ENCODE measurements at places on chromosomes 3 and 15.

- DNase-seq: peak; percentile 71
Observed at GRCh38 chr3:142853270-142854168, 35.4 kb downstream of the PCOLCE2 start.

DNA sequence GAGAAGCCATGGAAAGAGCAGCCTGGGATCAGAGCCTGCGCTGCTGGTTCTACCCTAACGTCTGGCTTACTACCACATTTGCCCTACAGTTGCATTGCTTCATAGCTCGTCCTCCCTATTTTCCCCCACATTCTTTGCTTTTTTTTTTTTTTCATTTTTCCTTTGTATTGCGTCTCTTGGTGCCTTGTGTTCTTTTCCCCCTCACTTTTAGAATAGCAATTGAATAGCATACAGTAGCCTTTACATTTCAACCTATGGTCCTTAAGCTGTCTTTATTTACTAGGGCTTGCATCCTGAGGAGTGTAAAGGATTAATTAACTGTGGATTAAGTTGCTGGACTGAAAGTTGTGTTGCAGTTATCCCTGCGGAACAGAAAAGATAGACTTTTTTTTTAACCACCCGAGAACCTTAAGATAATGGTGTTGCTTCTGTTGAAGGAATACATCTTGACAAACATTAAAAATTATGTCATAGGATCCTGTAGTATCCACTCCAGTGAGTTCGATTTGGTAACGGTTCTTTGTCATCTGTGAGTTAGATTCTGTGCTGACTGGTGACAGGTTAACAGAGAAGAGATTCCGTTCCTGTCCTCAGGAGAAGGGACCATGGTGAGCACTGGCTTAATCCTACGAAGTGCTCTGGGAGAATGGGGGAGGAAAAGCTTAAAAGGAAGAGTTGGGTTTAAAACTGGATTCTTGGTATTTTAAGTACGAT is 417.4 kb upstream of the NAALADL2 start:
- DNase-seq: peak; percentile 27

- no peak for DNase-seq
Observed at GRCh38 chr15:98439523-98439942, 208.8 kb upstream of the IGF1R start.

GRCh38 chr3:28328188-28329151 is 20.1 kb upstream of the ZCWPW2 start:
- DNase-seq: peak; percentile 15

- no peak for DNase-seq
Observed at GRCh38 chr15:100980410-100981046, 61.4 kb downstream of the LRRK1 start.

DNA sequence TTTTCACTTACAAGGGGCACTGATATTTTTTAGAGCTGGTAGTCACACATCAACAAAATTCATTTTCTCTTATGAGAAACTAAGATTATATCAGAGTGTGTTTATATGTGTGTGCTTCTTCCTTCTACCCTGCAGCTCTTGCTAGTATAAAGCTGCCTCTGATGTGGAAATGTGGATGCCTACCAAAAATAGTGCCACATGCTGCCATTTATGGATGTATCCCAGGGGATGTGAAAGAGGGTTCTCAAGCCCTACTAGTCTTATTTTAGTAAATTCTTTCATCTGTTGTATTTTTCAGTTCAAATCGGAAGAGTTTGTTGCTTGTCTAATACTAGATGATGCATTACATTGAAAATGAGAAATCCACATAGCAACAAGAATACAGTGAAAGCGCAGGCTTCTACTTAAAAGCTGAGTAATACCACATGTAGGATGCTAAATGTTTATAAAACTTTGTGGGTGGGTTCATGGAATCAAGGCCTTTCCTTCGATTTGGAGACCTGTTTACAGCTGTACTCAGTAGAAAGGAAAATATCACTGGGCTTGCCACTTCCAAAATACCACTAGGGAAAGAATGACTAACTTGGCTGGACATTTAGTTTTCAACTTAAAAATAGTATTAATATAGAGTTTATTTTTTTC is 399.2 kb downstream of the EPHA3 start:
- no peak for DNase-seq

DNA sequence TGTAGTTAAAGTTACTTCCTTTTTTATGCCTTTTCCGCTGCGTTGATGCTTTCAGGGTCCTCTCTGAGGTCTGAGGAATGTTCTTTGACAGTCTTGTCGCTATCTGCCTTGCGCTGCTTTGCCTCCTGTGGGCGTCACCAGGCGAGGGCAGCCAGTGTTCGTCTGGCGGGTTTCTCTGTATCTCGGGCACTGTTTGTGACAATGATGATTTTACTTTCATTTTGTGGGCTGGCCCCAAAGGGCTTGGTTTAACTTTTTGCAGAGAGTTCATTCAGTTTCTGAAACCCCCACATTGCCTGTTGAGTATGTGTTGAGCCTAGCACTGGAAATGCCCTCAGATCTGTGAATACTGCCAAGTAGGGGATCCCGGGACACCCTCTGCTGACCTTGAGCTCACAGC is 24.6 kb upstream of the SACM1L start:
- DNase-seq: no peak

DNA sequence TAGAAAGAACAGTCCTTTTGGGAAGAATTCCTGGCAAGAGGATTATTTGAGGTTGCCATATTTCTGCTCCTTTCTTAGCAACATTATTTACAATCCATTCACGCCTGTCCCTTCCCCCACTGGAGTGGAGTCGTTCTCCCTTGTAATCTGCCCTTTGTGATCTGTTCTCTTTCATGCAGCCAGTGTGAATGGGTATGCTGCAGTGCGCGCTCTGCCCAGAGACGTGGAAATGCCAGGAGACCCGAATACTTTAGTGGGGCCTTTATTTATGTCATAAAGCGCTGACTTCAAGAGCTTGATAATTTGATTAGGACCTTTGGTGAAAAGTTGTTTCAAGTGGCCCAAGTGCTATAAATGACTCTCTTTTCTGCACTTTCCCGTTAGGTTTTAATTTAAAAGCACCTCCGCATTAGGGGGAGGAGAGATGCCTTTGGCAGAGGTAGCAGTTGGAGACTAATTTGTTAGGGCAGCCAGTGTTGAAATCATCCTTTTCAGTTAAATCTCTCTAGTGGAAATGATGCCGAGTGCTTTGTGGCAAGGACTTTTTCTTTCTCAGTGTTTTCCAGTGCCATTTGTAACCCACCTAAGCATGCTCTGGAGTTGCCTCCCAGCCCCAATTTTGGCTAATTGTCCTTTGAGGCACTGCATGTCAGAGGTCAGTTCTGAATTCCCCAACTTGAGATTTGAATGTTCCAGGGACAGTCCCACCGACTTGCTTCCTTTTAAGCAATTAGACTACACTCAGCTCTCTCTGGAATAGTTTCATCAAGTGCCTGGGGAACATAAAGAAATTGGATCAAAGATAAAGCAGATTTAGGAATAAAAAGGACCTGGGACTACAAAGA is 52.4 kb downstream of the PSMD6 start:
- DNase-seq: no peak

DNA sequence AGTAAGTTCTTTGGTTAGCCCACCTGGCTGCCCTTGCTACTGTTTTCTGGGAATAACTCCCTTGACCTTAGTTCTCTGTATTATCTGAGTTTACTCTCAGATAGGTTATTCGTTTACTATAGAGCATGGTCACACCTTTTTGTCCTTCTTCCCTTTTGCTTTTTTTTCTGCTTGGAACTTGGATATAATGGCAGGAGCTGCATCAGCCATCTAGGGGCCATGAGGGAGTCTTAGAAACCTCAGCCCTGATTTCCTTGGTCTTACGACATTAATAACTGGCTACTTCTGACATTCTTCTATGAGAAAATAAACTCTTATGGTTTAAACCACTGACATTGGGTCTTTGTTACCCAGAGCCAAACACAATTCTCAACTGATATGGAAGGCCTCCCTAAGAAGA is 3.4 kb upstream of the SLC51B start:
- DNase-seq: no peak

GRCh38 chr15:51677021-51677420 is 4.3 kb upstream of the SCG3 start:
- DNase-seq: no peak

DNA sequence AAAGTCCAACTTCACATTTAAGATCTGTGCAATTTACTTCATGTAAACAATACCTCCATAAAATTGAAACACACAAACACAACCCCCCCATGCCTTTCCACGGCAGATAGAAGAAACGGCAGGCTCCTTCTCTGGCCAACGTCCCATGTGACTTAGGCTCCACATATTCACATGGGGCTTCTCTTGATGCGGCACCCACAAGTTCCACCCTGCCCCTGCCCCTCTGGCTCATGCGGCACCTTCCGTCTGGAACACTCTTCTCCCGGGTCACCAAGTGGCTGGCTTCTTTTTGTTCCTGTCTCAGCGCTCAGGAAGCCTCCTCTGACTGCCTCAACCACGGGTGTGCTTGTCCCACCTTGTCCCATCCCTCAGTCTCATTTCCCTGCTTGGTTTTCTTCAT is 25.6 kb downstream of the STIMATE start:
- DNase-seq: no peak

DNA sequence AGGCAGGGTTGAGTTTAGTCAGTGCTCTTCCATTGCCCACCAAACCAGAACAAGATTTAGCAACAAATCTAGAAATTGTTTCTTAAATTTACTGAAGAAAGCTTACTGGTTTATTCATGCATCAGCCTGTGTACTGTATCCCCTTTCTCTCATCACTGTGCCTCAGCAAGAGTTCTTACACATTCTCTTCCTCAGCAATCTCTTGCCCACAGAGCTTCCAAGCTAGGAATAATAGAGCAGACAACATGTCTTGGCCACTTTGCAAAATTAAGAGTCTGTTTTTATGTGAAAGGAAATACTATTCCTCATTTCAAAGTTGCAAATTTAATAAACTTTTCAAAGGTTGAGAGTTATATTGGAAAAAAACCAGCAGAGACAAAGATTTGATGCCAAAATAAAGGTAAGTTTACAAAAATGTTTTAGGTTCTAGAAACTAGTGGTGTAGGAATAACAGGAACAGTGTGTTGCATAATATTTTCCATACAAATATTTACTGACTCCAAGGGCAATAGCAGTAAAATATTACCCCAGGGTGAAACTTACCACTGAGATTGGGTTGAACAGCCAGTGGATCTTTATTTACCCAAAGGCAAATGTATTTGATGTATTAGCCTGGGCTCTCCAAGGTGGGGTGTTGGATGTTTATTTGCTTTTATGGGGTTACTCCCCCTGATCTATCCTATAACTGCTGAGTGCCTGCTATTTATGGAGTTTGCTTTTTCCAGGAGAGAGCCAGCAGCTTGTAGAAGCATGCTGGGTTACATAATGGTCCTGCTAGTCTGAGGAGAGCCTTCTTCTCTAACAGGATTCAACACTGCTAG is 276.7 kb downstream of the ADAMTSL3 start:
- no peak for DNase-seq

- DNase-seq: peak; percentile 3
Observed at GRCh38 chr3:17945018-17945798, 202.8 kb upstream of the TBC1D5 start.

DNA sequence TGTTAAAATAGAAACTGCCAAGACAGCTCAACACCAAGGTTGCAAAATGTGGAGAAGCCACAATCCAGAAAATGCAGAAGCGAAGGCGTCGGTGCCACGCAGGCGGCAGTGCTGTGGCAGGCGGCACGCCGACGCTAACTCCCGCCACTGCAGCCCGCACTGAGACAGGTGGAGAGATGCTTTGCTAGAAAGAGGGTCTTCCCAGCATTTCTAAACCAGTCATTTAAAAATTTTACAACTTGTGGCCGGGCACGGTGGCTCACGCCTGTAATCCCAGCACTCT is 23.2 kb downstream of the CYFIP1 start:
- DNase-seq: no peak

DNA sequence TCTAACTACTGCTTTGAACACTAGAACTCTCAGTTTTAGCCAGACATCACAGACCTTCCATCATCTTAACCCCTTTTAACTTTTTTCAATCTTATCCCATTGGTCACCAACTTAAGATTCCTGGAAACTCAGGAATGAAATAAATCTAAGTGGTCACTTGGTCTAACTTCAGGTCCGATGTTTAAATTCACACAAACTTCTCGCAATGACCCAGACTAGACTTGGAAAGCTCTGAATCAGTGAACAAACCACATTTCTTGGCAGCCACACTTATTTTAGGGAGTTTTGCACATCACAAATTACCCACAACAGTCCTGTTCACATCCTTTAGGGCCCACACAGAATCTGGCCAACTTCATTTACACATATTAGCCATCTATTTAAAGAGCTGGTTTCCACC is 118.9 kb downstream of the MAGI1 start:
- peak; percentile 80 for DNase-seq

GRCh38 chr3:59580499-59580898 is 530.7 kb upstream of the CFAP20DC start:
- no peak for DNase-seq

DNA sequence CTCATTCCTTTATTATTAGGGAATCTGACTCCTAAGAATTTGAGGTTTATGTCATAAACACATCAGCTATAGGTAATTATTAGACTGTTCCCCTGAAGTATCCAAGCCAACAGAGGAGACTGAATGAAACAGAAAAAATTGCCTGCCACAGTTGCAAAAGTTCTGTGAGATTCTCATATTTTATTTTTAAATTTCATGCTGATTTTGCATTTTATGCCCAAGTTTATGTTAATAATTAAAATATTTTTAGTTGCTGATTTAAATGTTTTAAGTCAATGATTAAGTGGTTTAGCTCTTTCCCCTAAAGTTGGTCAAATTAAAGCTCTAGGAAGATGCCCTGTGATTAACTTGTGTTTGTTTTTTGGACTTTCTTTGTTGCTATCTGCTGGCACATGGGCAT is 10.2 kb downstream of the SENP8 start:
- DNase-seq: no peak

- no peak for DNase-seq
Observed at GRCh38 chr15:58547628-58548307, 116.0 kb downstream of the LIPC start.

DNA sequence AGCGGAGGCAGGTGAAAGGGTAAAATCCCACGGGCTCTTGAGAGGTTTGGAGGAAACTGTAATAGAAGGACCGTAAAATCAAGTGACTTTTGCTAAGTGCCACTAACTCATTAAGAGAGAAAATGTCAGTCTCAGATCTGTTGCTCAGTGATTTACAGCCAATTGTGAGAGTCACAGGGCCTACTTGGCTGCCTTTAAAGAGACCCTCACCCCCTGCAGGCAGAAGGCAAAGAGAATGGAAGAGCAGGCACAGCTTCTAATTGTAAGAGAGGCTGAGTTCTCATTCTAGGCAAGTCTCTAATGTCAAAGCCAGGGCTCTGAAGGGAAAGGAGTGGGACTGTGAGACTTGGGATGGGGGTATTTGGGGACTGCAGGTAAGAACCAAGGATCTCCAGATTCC is 9.3 kb upstream of the SYNM start:
- no peak for DNase-seq
